ENCODE measurements at places on chromosomes 4 and X. TPM values are rescaled to one million over a fixed set of nuclear protein-coding genes. Genes with fewer than 3 reads are reported as not detected.

ZCCHC12 gene
- 0.25 TPM for total RNA-seq

PCYT1B gene
- total RNA-seq = not detected

FOXO4 gene
- total RNA-seq = 1.9 TPM

MAGEA12 gene
- total RNA-seq = 0.15 TPM

GAGE12E gene
- not detected for total RNA-seq

KIT gene
- 0.02 TPM for total RNA-seq

APOOL gene
- total RNA-seq = 9.8 TPM

ARMCX2 gene
- 0.05 TPM for total RNA-seq

BMP3 gene
- not detected for total RNA-seq

PPA2 gene
- total RNA-seq = 76.9 TPM

SPATA4 gene
- total RNA-seq = 0.17 TPM

TIGD4 gene
- total RNA-seq = 0.33 TPM

IDH3G gene
- 58.1 TPM for total RNA-seq

UBA6 gene
- total RNA-seq = 13.9 TPM

ZAR1 gene
- not detected for total RNA-seq

RAB40A gene
- not detected for total RNA-seq

SPANXC gene
- total RNA-seq = not detected

LINC00632 gene
- total RNA-seq = 1.7 TPM

TMEM156 gene
- 22.8 TPM for total RNA-seq

HOPX gene
- total RNA-seq = not detected

TBC1D8B gene
- 1.5 TPM for total RNA-seq

PF4V1 gene
- total RNA-seq = not detected

C1QTNF7 gene
- total RNA-seq = not detected

DKK2 gene
- total RNA-seq = not detected

RIPPLY1 gene
- total RNA-seq = 0.12 TPM

PLP2 gene
- total RNA-seq = 450 TPM

PLXNB3 gene
- total RNA-seq = 3.5 TPM

NSUN7 gene
- total RNA-seq = 0.43 TPM

WDR17 gene
- total RNA-seq = 2.0 TPM

OTC gene
- not detected for total RNA-seq

DIAPH2 gene
- 6.0 TPM for total RNA-seq

GK gene
- 2.0 TPM for total RNA-seq

IBSP gene
- not detected for total RNA-seq

GAGE12F gene
- not detected for total RNA-seq
